Activated effector memory CD4-positive, alpha-beta T cell treated with Interleukin-2 at 50 U/mL for 16 hours (primary cell): ENCODE measurements at places on chromosomes 12 and 14.

DNA sequence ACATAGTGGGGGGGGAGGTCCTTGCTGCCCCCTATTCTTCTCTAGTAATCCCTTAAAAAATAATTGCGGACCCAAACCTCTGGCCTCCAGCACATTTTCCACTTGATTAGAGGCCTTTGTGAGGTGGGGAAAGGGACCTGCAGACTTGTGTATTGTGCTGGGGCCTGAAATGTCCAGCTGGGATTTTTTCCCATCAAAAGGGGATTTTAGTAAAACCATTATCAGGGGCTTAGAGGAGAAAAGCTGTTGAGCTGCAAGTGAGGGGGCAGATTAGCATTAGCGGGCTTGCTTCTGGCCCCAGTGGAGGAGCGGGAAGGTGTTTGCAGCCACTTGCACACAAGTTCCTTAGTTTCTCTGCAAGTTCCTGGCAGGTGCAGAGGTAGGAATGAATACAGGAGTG lies 13.9 kb downstream of the FBXL14 start:
- DNase-seq: no peak

- DNase-seq: no peak
Observed at GRCh38 chr12:14769466-14769968, 33.8 kb downstream of the WBP11 start.

DNA sequence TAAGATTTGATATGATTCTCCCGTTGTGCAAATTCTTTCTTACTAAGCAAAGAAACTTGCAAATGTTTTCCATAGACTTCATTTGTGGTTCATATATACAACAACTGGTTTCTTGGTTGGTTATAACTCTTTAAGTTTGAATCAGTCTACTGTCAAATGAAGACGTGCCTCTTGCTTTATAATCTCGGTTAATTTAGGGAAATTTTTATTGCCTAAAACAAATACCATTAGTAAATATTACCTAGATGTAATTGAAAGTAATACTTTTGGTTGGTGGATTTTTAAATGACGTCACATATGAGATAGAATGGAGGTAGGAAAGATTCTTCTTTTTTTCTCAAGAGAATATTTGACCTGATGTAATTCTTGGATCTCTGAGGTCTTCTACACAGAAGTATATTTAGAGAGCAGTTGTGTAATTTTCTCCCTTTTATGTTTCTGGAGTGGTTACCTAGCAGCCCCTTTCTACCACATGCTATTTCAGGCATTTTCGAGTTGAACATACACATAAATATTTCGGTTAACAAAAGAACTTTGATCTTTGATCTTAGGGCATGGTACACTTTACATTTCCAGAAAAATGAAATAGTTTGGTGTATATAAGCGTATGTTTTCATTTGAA lies 1.7 kb downstream of the ATF7IP start:
- no peak for DNase-seq

- DNase-seq: no peak
Observed at GRCh38 chr12:97559267-97559666, 96.7 kb downstream of the RMST start.

DNA sequence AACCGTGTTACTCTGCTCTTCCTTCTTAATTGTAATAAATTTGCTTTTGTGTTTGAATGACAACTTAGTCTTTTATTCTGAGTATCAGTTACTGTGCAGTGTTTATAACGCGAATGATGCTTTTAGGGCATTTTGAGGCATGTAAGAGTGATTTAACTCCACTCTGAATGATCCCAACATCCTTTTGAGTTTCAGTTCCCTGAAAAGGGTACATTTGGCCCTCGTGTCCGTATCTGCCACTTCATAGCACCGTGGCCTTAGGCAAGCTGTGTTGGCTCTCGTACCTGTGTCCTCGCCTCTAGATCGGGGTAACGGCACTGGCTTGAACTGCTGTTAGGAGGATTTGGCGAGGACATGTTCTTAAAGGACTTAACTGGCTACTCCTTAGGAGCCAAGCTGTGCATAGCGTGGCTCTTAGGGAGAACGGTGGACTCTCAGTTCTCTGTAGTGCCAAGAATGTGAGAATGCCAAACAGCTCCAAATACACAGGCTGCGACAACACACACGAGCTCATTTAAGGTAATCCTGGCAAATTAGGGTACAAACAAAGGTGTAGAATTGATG lies 92.0 kb downstream of the PPP2R5C start:
- no peak for DNase-seq

DNA sequence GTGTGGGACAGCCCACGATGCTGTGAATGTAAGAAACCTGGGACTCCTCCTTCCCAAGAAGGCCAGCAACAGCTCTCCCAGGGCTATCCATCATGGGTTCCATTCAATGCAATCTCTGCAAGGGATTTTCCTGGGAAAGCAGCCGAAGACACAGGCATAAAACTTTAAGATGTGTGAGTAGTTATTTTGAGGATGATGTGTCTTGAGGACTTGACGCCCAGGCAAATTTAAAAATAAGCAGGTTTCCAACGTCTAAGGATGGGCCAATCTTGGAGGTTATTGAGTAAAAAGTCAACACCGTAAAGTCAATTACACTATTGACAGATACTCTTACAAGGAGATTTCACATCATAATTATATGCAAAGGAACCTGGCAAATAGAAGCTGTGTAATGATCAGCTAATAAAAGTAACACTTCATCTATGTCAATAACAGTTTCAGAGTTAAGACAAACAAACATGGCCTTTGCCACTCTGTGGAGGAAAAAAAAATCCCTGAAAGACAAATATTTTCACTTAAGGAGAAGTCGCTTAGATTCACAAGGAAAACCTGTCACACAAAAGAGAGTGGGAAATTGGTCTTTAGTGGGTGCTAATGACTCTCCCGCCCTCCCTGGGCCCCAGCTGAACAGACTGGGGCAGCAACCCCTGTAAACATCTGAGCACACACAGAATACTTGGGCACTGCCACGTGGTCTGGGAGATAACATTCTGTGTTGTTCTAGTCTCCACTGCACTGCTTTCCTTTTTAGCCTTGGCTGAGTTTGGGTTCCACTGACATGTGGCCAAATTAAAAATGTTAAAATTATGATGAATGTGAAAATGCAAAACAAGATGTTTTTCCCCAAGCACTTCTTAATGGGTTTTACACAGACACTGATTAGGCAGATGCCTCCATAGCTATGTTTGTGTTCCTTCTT lies 240.9 kb downstream of the FOXN3 start:
- DNase-seq: no peak

GRCh38 chr12:108477055-108477880 lies 37.8 kb upstream of the FICD start:
- DNase-seq: no peak

- no peak for DNase-seq
Observed at GRCh38 chr12:117068492-117068891, 30.7 kb downstream of the TESC start.

- DNase-seq: no peak
Observed at GRCh38 chr14:94320243-94320642, 2.9 kb downstream of the SERPINA6 start.

DNA sequence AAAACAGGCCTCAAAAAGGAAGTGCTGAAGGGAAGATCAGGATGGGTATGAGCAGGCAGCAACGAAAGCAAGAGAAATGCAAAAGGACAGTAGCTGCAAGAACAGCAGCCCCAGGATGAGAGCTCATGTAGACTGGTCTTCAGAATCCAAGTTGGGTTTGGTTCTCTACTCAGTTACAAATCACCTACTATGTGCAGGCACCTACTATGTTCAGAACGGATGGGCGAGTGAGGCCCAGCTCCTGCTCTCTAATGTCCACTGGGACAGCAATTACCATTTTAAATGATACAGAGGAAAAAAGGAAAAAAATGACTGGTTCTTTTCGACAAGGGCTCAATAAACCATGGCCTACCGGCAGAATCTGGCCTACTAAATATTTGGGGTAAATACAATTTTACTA lies 88.5 kb downstream of the RBM19 start:
- DNase-seq: no peak

DNA sequence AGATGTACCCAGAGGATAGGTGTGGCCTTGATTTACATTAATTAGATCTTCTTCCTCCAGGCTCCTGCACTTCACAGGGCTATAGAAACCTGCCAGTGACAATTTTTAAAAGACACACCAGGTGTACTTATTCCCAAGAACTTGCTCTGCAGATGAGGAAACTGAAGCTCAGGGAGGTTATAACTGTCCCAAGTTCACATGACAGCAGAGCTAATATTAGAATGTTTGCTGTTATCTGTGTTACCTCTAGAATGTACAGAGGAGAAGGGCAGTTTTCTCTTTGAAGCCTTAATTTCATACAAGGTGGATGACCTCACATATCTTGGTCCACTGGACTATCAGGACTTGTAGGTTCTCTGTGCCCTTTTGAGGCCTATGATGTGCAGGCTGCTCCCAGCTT lies 27.7 kb downstream of the RASSF8 start:
- DNase-seq: no peak

GRCh38 chr14:84420221-84420620 lies 1109.7 kb upstream of the FLRT2 start:
- DNase-seq: no peak

DNA sequence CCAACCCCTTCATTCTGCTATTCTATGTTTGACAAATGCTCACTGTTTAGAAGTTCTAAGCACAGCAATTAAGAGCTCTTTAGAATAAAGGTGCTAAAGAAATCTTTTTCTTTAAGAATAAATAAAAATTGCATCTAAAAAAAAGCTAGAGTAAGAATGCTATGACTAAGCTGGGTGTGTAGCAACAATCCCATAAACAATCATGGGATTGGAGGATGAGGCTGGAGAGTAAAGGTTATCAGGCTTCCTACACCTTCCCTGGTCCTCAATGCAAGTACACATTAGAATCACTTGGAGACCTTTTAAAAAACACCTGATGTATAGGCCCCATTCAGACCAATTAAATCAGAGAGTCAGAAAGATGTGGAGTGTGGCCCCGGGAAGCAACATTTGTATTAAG lies 88.3 kb downstream of the CIT start:
- DNase-seq: no peak

DNA sequence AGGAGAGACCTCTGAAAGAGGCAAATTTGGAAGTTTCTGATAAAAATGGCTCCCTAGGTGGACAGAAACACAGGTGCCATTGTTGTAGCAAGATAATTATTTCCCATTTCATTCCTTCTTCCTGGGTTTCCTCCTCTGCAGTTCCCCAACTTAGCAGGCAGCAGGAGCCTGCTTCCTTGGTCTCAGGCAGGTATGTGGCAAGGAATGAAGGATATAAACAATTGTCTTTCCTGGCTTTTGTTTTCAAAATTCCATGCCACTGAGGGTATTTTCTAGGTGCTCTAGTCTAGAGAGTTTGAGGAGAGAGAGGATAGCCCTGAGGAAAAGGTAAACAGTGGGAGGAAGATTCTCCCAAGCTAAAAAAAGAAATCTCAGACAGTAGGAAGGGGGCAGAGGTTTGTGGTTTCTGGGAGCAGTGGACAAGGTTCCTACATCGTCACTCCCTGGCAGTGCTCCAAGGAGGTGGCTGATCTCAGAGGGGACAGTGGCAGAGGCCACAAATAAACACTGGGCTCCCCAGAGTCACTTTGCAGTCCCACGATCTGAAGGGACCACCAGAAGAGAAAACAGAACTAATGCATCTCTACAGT lies 82.6 kb upstream of the IGF1 start:
- no peak for DNase-seq

- no peak for DNase-seq
Observed at GRCh38 chr12:7884689-7885088, 12.0 kb upstream of the SLC2A14 start.

DNA sequence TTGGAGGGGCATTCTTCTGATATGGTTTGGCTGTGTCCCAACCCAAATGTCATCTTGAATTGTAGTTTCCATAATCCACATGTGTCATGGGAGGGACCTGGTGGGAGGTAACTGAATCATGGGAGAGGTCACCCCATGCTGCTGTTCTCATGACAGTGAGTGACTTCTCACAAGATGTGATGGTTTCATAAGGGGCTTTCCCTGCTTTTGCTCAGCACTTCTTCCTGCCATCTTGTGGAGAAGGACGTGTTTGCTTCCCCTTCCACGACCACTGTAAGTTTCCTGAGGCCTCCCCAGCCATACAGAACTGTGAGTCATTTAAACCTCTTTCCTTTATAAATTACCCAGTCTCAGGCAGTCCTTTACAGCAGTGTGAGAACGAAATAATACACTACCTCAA lies 382.4 kb downstream of the VRK1 start:
- DNase-seq: no peak

DNA sequence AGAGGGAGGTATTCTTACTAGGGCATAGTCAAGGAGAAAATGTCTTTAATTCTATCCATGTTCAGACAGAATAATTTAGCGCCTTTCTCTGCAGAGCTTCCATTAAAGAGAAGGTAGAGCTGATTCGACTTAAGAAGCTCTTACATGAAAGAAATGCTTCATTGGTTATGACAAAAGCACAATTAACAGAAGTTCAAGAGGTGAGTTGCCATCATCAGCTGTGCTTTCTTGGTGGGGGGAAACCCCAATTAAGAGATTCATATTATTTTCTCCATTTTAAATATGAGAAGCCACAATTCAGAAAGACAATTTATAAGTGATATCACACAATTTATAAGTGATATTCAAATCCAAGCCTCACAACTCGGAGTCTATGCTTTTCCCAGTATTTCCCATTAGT lies 27.8 kb downstream of the RPGRIP1 start:
- no peak for DNase-seq

DNA sequence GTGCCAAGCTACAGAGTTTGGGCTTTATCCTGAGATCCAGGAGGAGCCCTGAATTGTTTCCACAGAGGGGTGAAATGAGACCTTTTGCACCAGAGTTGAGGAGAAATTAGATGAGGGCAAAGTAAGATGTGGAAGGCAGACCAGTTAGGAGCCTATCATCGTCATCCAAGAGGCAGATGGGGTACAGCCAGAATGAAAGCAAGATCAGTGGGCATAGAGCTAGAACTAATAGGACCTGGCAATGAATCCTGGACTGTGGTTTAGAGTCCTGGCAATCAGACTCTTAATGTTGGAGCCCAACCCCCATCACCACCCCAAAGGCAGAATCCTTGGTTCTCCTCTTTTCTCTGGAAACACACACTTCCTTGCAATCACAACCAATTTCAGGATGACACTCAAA lies 166.6 kb upstream of the HMGA2 start:
- no peak for DNase-seq

- DNase-seq: no peak
Observed at GRCh38 chr12:82800185-82800584, 113.5 kb downstream of the TMTC2 start.

- DNase-seq: no peak
Observed at GRCh38 chr12:52800259-52800917, 4.5 kb upstream of the KRT3 start.

DNA sequence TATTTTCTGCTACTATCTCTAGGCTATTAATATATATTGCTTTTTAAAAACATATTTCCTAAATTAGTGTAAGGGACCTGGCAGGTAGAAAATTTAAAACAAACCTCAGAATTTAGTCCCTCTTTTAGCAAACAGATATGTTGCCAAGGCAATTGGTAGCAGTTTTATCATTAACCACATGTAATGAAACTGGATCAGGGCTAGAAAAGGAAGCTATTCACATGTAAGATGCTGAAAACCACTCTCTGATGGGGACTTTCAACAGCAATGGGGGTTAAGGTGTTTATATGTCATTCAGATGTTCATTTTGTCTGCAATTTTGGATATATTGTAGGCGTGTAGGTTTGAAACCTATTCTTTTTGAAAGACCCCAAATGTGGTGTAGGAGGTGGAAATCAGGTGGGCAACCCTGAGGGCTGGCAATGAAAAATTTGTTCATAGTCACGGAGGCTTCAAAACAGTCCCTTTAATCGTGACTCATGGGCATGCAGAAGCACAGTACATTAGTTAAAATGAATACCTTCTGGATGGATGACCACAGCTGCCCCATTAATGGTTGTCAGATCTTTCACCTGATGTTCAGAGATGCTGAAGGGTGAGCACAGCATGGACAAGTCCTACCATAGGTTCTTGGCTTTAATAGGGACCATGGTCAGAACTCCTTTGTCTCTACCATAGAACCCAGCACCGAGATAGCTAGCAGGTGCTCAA lies 5.9 kb upstream of the PKP2 start:
- DNase-seq: no peak
